ENCODE measurements at places on chromosomes 16 and 17. TPM values are rescaled to one million over a fixed set of nuclear protein-coding genes. Genes with fewer than 3 reads are reported as not detected.

GRCh38 chr17:77317091-77317750 lies 176.5 kb downstream of the SEC14L1 start:
- no peak for DNase-seq

The KDM8 gene
- 2.8 TPM for total RNA-seq

GRCh38 chr16:80048250-80048649 lies 447.7 kb upstream of the MAF start:
- DNase-seq = no peak

GRCh38 chr17:65028545-65028843 lies 28.0 kb downstream of the GNA13 start:
- DNase-seq = no peak

DNA sequence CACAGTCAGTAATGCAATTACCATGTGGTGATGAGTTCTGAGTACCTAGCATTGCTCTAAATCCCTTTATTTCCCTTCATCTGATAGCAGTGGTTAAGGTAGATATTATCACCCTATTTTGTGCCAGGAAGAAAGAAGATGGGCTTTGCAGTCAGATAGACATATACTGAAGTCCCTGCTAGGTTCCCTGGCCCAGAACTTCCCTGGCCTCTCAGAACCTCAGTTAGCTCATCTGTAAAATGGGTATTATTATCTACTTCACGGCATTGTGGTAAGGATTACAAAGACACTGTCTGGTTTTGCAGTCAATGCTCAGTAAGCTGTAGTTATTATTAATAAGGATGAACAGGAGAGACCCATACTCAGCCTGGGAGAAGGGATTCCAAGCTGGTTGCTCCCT lies 4.6 kb upstream of the CRYBA1 start:
- no peak for DNase-seq

Data from suprapubic skin (tissue), 4 donors.